CD4-positive, alpha-beta T cell treated with Interleukin-15 for 1 hour (primary cell): ENCODE measurements at places on chromosomes 7 and 10.

- DNase-seq, result no peak
These were observed 58.7 kb upstream of the NANOS1 start for GRCh38 chr10:118970770-118971169.

DNA sequence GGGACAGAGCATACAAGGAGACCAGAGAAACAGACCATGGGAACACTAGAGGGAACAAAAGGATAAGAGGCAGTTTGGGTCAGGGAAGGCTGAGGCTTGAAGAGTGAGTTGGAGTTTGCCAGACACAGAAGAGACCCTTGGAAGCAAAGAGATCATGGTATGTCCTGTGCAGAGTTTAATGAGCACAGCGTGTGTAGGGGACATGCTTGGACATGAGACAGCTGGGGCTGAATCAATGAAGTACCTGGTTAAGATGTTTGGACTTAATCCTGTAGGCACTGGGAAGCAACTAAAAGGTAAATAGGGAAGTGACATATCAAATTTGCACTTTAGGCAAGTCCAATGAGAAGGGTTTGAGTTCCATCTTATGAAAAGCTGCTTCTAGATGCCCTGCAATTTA lies 79.6 kb downstream of the KIAA1217 start:
- no peak for DNase-seq

DNA sequence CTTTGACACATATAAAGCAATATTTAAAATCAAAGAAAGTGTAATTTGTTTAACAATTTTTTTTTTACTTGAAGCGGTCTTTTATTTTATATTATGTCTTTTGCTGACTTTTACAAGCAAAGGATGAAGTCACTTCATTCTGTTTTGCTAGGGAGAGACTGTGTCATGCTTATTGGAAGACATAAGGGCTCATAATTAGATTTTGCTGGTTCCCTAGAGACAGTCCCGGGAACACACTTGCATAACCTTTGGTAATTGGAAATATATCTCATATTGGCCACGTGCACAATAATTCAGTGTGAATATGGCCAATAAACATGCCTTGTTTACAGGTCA lies 448 bp upstream of the NET1 start:
- DNase-seq, result no peak

DNA sequence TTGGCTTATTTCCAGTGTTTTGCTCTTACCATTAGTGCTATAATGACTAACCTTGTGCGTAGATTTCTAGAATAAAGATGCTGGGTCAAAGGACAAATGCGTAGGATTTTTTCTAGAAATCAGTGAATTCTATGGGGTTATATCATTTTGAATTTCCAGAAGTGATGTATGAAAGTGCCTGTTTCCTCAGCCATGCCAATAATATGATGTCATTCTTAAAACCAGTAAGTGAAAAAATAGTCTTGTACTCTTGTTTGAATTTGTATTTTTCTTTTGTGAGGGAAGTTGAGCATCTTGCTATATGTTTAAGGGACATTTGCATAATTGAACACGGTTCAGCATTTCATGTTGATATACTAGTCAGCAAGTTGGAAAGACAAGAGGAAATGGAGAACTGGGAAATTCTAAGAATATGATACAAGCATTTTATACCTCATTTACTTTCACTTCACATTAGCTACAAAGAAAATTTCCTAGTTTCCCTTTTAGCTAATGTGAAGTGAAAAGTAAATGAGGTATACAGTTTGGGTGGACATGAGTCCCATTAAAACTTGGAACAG lies 3.8 kb upstream of the DNAH11 start:
- DNase-seq, result no peak

DNA sequence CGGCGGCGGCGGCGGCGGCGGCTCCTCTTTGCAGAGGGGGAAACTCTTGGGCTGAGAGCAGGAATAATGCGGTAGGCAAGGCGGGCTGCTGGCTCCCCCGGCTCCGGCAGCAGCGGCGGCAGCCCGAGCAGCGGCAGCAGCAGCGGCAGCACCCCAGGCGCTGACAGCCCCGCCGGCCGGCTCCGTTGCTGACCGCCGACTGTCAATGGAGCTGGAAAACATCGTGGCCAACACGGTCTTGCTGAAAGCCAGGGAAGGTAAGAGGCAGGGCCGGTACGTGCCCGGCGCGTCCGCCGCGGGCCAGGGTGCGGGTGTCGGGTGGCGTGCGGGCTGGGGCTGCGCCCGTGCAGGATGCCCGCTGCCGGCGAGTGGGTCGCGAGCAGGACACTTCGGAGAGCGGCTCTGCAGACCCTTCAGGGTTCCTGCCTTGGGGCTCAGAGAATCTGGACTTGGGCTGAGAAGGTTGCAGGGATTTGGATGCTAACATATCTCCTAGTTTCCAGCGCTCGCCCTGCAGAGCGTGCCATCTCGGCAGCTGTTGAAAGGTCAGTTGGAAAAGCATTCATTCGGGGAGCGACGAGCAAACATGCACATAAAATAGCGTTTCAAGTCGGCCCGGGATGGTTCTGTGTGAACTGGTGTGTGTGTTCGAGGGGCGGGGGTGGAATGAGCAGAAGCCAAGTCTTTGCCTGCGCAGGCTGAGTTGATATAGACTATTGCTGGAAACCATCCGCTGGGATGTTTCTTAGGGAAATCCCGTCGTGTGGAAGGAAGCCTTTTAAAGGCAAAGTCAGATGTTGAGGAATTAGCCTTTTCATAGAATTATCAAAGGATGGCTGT lies 562 bp downstream of the GRK5 start:
- DNase-seq, result no peak

GRCh38 chr10:16570731-16571130 lies 49.1 kb upstream of the C1QL3 start:
- no peak for DNase-seq

DNA sequence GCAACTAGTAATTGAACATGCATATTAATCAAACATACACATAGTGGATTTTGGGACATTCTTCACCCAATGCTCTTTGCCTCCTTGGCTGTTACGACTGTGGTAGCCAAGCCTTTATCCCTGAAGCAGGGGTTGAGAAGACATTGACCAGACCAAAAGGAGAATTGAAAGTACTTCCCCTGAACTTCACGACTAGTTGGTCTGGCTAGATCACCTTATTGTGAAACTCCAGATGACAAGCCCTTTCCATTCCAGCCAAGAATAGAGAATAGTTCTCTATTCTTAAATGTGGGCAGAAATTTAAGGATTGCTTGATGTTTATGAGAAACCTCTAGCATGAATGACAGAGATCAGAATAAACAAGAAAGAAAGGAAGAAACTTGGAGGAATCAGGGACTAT lies 97.0 kb downstream of the LRMDA start:
- no peak for DNase-seq

DNA sequence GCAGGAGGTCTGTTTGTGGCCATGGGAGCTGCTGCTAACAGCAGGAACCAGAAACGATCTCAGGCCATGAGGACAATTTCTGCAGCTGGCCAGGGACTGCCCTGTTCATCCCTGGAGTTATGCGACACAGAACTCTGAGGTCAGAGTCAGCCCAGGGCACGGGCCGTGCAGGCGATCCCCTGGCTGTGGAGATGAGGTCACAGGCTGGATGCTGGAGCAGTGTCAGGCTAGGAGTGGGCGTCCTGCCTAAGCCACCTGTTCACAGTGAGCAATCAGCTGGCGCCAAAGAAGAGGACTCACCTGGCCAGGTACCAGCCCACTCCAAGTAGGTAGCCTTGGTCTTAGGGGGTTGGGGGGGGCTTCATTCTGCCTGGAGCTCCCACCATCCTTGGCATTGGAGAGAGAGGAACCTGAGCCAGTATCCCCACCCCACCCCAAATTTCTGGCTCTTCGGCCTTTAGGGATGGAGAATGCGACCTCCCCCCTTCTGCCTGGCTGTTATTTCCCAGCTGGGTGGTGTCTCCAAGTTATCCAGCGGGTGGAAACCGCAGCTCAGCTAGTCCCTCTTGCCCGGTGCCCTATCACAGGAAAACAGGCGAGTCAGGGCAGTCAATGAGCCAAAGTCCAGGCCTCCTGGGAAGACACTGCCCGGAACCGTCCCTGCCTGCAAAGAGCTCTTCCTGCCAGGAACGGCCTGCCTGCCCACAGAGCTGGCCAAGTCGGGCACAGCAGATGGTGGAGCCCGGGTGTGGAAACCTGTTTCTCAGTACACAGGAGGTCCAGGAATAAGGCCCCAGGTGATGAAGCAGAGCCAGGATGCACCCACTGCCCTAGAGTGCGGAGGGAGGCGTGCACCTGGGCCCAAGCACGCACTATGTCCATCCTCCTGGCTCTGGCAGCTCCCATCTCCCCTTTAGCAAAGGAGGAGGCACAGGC lies 1.8 kb upstream of the TTYH3 start:
- DNase-seq, result no peak

DNA sequence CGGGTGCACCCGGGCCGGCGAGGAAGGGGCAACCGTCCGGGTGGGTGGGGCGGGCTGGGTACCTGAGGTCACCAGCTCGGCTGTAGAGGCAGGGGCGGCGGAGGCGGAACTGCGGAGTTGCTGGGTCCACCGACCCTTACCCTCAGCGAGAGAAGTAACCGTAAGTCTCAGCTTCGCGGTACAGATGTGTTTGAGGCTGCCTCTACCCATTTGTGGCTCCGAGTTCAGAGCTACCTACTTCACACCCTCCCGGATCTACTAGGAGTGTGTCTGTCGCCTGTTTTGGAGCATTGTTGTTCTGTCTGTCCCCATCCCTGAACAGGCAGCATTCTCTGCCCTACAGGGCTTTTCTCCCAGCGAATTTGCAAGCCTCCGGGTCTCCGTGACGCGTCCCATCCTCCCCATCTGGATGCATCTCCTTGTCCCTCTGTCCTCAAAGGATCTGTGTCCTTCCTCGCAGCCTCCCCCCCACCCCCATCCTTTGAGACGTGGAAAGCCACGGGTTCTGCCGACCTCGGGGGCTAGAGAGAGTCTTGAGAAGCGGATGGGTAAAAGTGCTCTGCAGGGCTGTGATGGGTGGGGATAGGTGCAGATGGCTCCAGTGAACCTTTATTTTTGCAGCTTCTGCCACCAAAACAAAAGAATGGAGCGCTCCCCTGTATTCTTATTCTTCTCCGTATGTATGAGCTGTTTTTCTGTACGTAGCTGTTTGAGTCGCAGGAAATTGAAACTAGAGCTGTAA lies 757 bp downstream of the ANKIB1 start:
- DNase-seq, result peak; percentile 19

- no peak for DNase-seq
These were observed 45.6 kb downstream of the AP3M1 start for GRCh38 chr10:74104996-74105395.

GRCh38 chr10:6819301-6819700 lies 239.2 kb upstream of the PRKCQ start:
- DNase-seq, result no peak

- DNase-seq, result no peak
These were observed 96.5 kb downstream of the NRF1 start for GRCh38 chr7:129707910-129708499.

GRCh38 chr7:150793569-150794238 lies 6.5 kb downstream of the TMEM176B start:
- no peak for DNase-seq
